ENCODE measurements at places on chromosomes 16 and 17.

GRCh38 chr16:49284962-49285361 is 3.3 kb upstream of the CBLN1 start:
- DNase-seq = no peak

GRCh38 chr17:57489321-57489720 is 233.0 kb downstream of the MSI2 start:
- no peak for DNase-seq

DNA sequence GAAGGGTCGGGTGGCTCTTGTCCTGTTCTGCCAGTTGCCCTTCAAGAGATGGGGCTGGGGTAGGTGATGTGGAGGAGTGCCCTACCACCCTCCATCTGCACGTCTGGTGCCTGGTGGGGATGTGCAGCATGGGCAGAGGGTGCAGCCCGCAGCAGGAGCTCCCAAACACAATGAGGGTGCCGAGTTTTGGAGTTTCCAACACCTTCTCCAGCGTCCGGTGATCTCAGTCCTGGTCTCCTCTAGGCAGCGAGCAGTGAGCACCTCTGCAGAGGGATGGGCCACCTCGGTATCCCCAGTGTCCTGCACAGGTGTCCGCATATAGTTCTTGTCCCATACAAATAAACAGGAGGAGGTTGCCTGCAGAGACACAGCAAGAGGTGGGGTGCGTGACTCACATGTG is 136.0 kb downstream of the ENGASE start:
- no peak for DNase-seq

GRCh38 chr17:12995106-12995895 is 22.5 kb downstream of the ELAC2 start:
- no peak for DNase-seq

- DNase-seq = no peak
These were observed 41.3 kb downstream of the UBN1 start for GRCh38 chr16:4888428-4889135.

- no peak for DNase-seq
These were observed 23.6 kb downstream of the USP6 start for GRCh38 chr17:5139458-5139732.

DNA sequence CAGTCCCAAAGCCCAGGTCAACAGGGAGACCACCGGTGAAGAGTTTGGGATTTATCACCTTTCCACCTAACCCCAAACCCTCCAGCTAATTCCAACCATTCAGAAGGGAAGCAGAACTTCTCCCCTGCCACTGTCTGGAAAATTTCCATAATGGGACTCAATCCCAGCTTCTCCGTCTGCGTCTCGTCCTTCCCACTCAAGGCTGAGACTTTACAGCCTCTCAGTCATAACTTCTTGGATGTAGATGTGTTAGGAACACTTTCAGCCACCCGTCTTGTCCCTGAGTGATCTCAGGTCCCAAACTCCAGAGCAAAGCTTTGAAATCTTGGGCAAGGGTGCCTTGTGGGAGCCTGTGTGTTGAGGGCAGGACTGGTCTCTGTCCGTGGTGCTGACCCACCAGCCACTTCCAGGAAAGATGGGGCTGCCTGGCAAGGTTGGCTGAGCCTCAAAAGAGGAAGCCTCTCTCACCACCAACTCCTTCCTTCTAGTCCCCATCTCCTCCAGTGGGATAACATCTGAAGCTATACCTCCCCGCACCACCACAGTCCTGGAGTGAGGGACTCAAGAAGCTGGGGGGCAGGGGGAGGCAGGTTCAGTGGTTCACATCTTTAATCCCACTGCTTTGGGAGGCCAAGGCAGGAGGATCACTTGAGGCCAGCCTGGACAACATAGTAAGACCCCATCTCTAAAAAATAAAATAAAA is 9.3 kb downstream of the GAS2L2 start:
- DNase-seq = no peak

DNA sequence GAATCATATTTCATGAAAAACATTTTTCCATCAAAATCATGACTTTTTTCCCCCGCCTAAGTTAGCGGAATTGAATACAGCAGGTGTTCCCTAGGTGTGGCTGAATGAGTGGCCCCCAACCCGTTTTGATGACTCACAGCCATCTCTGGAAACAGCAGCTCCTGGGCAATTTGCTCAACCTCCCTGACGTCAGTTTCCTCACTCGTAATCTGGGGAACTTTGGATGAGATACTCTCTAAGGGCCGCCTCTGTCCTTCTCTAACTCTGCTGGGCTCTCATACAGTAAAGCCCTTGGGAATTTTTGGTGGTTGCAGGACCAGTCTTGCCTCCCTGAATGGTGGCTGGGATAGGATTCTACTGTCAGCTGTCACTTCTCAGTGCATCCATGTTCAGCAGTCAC is 11.6 kb upstream of the NTN1 start:
- no peak for DNase-seq

GRCh38 chr17:45703348-45703747 is 80.8 kb upstream of the CRHR1 start:
- no peak for DNase-seq

GRCh38 chr16:637081-638018 is 1.2 kb upstream of the METTL26 start:
- DNase-seq = peak; percentile 80

- no peak for DNase-seq
These were observed 13.2 kb upstream of the SLC6A2 start for GRCh38 chr16:55642611-55643010.

GRCh38 chr16:27364493-27365141 is 37.4 kb upstream of the IL21R start:
- no peak for DNase-seq

GRCh38 chr16:85903559-85903958 is 4.6 kb downstream of the IRF8 start:
- no peak for DNase-seq

- DNase-seq = no peak
These were observed 3.8 kb downstream of the PRR29 start for GRCh38 chr17:64001763-64002529.
